ENCODE measurements at places on chromosomes 3 and 15.

DNA sequence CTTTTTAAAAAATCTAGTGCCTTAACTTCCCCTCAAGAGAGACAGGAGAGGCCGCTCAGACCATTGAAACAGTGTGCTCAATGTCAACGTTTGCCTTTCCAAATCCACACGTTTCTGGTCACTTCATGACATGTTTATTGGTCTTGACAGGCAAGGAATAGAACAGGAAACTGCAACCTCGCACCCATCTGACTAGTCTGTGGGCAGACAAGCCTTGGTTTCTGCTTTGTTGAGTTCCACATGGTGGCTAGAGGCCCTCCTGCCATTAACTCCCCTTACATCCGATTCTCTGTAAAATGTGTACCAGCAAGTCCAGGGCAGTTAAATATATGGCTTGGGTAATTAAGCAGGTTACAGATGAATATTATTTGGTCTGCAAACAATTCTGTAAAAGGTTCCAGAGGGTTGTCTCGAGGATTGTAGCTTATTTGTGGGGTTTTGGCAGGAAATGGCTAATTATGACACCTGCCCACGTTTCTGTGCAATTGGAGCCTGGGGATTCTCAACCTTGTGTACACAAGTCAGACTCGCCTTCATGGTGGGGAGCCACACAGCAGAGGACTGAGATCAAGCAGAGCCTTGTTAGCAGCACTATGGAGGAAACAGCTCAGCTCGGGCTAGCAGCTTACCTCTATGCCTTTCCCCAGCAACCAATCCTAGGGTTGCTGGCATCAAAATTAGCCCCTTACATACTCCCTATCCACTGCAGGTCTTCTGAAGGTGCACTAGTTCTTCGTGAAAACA, 317.5 kb upstream of the IGF1R start:
- no peak for DNase-seq

DNA sequence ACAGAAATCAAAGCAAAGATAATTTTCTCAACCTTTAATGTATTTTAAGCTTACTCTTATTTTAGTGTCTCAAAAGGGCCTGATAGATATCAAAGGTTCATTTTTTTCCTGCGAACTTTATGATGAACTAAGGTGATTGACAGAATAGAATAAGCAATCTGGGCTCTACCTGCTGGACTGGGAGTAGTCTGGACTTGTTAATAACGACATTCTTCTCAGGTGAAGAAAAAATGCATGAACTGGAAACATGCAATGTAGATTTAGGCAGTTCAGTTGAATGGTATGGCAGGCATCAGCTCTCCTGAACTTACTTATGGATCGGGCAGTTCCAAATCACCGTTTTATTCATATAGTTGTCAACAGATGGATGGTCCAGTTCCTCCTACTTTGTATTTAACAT, 189.7 kb upstream of the ZBTB20 start:
- DNase-seq: no peak

- no peak for DNase-seq
These were observed 76.7 kb upstream of the P3H2 start for GRCh38 chr3:190197346-190197763.

DNA sequence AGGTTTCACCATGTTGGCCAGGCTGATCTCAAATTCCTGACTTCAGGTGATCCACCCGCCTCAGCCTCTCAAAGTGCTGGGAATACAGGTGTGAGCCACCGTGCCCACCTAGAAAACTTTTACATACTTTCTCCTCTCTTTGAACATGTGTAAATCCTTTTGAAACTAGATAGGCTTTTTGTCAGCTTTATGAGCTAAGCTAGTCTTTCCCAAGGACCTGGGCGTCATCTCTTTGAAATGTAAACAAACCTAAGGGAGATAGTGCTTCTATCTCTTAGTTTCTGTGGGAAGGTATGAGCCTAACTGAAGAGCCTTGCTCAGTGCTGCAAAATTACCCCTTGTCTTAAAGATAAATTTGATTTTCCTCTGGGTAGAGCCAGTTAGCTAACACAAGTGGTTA, 4.8 kb downstream of the CX3CR1 start:
- DNase-seq: no peak

GRCh38 chr3:170589113-170589512, 3.2 kb upstream of the SLC7A14 start:
- no peak for DNase-seq

- DNase-seq: no peak
These were observed 260.6 kb downstream of the MEX3B start for GRCh38 chr15:81785181-81785580.

DNA sequence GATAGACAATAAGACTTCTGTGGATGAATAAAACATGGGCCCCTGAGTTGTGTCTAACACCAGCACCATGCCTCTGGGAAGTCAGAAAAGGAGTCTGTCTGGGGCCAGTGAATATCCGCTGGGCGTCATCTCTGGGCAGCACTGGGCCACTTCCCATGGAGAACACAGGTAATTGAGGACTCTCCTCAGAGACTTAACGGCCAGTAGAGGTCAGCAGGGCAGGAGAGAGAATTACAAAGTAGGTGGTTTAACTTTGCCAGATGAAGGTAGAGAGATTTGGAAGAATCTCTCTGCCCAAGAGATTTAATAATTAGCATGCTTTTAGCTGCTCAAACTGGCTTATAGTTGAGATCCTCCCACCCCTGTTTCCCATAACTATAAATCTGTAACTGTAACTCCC, 65.7 kb downstream of the OCA2 start:
- no peak for DNase-seq

DNA sequence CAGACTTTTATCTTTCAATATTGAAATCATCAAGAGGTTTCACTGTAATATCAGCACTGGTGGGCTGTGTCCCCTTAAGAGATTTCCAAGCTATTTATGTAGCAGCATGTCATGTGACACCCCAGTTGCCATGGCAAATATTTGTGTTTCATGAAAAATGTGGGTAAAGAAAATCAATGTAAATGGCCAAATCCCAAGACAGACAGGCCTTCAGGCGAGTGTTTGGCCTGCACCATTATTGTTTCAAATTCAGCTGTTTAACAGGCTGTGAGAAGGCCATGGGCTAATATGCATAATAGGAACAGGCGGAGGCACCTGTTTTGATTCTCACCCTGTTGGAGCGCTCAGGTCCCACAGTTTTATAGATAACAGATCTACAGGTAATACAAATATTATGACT, 104.2 kb downstream of the IQCH start:
- DNase-seq: no peak

GRCh38 chr15:23823508-23823907, 136.4 kb upstream of the NDN start:
- DNase-seq: no peak

DNA sequence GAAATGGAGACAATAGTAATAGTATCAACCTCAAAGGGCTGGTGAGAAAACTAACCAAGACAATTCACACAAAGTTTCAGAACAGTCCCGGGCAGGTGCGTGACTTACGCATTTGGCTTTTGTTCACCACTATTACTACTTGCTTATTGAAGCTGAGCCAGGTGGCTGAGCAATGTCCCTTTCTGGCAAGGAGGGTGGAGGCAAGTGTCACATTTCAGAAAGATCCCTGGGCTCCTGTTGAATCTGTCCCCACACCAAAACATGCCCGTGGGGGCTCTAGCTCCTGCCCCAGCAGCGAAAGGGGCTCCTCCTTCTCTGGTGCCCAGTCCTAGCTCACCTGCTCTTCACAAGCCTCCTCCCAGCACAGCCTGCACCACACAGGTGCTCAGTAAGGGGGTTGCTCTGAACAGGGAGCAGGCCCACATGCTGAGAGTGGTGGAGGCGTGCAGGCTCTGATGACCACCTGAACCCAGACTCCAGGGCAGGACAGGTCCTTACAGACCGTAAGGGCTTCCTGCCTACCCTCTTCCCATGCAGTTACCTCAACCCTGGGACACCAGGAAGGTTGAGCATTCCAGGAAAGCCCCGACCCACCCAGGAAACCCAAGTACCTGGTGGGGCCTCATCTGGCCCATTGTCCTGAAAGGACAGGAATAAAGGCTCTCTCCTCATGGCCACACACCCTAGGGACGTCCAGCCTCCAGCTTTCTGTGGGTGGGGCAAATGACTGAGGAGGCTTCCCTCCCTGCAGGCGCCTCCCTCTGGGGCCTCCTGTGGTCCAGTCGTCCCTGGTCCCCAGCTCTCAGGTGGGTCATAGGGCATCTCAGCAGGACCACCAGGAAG, 32.6 kb downstream of the SEMA7A start:
- DNase-seq: no peak

DNA sequence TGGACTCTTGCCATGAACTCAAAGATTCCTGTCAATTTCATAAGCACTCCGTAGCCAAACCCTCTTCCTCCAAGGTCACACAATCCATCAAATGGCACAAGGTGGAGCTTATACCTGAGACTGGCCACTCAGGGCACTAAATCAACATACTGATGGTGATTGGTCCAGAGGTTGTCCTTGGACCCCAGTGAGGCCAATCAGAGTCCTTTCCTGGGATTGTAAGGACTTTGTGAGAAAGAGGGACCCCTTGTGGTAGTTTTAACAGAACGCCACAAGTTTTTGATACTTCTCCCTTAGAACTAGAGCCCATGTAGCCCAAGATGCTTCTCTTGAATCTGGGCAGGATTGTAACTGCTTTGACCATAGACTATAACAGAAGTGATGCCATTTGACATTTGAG, 44.4 kb upstream of the LARS2 start:
- no peak for DNase-seq

GRCh38 chr3:5787861-5788488, 600.5 kb downstream of the EDEM1 start:
- no peak for DNase-seq

DNA sequence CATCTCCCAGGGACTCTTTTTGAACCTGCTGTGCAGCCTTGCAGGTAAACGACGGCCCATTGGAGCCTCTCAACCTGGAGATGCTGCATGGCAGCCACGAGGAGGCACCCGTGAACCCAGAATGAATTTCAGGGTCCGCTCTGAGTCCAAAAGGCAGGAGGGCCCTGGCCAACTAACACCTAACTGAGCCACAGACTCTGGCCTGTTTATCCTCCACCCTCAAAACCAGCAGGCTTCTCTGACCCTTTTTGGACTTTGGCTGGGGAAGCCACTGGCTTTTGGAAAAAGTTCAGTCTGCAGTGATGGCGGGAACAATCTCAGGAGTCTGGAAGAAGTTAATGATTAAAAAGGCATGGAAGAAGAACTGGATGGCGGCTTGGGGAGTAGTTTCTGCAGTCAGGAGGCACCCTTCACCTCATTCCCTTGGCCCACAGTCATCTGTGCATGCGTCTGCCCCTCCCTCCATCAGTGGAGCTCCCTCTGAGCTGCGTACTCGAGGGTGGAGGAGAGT, 4.1 kb downstream of the PXYLP1 start:
- DNase-seq: no peak

GRCh38 chr15:38128341-38128781, 124.3 kb upstream of the SPRED1 start:
- DNase-seq: no peak

DNA sequence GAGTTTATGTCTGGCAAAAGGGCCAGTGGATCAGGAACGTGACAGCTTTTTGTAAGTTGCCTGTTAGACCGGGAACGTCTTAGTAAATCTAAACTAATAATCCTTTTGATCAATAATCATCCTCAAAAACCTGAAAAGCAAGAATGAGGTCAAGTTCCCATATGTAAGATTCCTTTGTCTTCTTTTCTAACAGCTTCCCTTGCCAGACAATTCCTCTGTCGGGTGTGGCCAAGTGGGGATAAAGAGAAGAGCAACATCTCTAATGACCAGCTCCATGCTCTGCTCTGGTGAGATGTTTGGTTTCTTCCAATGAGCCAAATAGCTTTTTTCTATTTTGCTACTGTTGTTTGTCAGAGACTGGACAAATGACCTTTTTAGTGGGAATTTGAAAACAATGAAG, 19.8 kb downstream of the FANCD2OS start:
- no peak for DNase-seq

- DNase-seq: no peak
These were observed 19.1 kb upstream of the AKAP13 start for GRCh38 chr15:85361323-85361722.

DNA sequence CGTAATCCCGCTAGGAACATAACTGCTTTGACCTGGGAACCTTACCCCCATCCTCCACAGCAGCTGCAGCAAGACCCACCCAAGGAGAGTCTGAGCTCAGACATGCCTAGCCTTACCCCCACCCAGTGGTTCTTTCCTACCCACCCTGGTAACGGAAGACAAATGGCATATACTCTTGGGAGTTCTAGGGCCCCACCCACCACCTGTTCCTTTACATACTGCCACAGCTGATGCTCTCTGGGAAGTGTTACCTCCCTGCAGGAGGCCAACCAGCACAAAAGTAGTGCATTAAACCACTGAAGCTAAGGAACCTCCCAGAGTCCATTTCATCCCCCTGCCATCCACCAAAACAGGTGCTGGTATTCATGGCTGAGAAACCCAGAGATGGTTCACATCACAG, 50.6 kb upstream of the AZI2 start:
- no peak for DNase-seq

DNA sequence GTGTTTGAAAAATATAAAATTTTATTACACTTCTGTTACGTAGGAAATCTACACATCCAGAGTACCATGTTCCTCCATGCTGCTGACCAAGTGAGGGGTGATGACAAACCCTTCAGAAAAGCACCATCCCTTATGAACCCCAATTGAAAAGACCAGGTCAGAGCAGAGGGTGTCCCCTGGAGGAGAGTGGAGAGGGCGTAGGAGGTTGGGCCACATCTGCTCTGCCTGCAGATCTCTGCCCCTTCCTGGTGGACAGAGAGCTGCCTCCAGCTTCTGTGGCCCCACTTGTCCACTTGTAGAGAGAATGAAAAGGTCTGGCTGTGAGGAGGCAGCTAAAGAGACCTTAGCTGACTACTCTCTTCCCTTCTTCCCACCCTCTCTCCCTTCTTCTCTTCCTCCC, 55.5 kb downstream of the GLDN start:
- DNase-seq: no peak

DNA sequence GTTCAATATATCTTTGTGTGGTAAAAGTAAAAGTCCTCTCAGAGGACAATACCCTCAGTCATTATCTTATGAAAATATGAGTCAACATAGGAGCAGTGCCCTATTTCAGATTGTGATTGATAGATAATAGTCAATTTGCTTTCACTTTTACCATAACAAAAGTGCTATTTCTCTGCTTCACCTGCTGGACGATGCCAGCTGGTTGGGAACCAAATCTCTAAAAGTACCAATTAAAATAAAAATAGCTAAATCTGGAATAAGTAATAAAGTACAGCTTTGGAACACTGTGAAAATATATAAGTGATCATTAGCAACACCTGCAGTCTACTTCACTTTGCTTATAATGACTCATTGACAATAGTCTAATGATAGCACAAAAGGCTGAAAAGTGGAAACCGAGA, 390.3 kb upstream of the AGTR1 start:
- no peak for DNase-seq

- no peak for DNase-seq
These were observed 288.2 kb upstream of the ZNF385D start for GRCh38 chr3:22039161-22039560.

- DNase-seq: no peak
These were observed 92.0 kb downstream of the PDE8A start for GRCh38 chr15:85073556-85074194.

DNA sequence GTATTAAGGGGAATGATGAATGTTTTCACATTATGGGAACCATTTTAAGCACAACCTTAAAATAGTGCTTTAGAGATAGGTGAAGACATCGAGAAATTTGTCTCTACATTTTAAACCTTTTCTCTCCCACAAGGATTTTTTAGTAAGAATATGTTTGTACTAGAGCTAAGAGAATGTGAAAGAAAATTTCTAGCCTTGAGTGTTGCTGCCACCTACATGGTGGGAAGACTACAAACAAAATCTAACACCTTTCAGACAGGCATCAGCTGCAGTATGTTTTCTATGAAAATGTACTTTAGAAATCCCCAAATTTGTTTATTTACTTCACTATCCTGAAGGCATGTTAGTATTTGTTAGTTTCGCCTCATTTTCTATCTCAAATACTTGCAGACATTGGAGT, 247.4 kb downstream of the WDR72 start:
- DNase-seq: no peak

GRCh38 chr15:58741032-58741431, 8.5 kb downstream of the ADAM10 start:
- no peak for DNase-seq
